Inflammatory macrophage (primary cell): ENCODE measurements at places on chromosomes 7 and 10.

GRCh38 chr10:129601737-129602136, 134.7 kb downstream of the MGMT start:
- DNase-seq = no peak

DNA sequence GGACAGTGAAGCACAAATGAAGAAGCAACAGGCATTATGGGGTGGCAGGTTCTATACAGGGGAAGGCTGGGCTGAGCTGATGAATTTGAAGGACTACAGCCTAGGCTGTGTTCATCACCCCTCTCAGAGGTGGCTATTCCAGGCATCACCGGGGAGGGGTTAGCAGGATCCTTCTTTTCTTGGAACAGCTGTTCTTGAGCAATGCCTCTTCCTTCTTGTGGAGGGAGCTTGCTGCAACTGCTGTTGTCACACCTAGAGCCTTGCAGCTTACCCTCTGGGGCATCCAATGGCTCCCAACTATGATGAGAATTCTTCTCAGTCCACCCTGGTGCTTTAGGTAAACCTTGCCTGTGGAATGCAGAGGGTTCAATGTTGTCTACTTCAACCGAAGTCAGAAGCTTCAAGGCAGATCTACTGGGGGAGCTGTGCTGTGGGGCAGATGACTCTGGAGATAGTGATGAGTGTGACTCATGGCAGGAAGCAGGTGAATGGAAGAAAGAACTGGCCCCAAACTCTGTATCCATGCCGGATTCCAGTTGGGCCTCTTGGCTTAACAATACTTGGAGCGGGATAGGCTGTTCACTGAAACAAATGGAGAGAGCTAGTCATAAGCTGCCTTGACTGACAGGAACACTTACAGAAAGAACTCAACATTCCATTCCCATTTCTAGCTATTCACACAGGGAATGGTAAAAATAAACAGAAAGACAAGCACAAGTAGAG, 21.5 kb upstream of the PPP3CB start:
- DNase-seq = no peak

DNA sequence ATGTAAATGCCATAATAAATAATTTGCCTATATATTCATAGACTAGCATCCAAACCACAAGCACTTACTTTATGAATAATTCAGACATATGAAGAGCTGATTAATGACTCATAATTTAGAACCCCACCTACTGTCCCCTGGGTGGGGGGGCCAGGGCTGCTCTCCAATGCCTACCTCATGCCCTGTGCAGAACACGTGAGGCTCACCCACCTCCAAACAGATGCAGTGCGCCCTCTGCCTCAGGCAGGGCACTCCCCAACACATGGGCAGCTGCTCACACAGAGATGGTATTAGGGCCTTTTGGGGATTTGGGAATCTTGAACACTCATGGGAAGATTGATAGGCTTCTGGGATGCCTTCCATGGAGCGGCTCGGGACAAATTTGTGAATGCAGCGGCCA, 75.1 kb upstream of the INSIG1 start:
- DNase-seq = no peak

DNA sequence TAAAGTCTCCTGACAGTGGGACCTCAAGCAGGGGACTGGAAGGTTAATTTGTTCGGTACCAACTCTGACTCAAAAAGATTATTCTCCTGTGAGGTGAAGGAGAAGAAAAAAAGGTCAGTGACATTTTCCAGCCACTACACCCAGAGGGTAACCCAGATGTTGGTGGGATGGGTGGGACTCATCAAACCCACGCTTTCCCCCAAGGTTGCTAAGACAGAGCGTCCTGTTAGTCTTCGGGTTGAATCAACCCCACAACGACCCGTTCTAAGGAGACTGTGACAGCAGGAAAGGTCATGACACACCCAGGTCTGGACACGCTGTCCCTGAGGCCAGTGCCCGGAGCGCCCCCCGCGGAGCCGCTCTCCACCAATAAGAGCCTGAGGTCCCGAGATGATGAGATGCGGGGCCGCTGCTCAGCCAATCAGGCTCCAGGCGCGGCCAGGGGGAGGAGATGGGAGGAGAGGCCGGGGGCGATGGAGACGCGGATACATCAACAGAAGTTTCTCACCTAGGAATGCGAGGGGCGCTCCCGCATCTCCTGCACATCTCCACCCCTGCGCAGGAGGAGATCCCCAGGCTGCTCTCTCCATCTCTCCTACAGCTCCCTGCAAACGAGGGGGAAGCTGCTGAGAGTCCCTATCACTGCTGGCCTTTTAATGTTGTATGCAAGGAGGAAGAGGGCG, at the start of gene WNT16:
TSS of gene WNT16 (plus strand) at position 493 of the 683 bp plus-strand sequence. CDS start 293 bp downstream, outside the sequence.
- DNase-seq = no peak

- DNase-seq = peak; percentile 48
These were observed 14.9 kb upstream of the CRCP start for GRCh38 chr7:66099551-66100407.

DNA sequence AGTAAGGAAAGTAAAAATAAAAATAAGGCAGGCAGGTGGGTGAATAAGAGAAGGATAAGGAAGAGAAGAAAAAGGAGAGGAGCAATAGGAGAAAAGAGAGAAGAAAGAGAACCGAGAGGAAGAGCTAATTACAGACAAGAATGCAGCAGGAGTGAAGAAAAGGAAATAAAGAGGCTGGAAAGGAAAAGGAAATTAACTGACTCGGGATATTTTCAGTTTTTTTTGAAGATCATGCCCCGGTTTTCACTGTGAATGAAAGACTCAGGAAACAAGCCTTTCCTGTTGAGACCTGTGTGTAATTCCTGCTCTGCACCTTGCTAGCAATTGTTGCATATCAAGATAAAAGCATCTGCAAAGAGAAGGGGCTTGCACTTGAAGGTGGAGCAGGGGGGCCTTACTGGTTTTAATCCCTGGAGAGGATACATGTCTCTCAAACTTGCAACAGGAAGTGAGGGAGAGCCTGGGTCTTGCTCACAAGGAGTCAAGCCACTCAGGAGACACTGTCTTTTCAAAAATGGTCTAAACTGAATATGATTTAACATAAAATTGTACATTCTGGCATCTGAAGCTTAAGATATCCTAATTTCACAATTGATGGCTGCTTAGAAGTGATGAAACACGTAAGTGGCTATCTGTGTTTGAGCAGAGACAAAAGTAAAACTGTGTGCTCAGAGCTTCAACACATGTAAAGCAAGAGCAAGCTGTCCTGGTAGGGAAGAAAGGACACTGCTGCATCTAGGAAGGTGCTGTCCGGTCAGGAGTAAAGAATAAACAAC, 157.6 kb downstream of the FAM107B start:
- DNase-seq = peak; percentile 57

- DNase-seq = peak; percentile 84
These were observed 70.0 kb upstream of the ZMIZ2 start for GRCh38 chr7:44678471-44679179.

DNA sequence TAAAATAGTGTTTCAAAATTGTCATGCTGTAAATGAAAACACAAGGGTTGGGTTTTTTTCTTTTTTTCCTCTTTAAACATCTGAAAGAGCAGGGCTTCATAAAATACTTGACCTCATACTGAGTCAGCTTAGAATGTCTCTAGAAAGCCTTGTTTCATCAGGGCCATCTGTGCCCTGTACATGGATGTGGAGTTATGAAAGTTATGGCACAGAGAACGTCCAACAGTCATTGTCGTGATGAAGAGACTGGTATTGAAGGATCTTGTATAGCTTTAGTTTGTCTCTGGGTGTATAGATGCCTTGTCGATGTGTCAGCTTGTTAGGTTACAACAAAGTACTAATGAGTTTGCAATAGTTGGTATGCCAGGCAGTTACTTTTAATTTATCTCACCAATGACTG, 127.3 kb downstream of the FAM204A start:
- DNase-seq = no peak

DNA sequence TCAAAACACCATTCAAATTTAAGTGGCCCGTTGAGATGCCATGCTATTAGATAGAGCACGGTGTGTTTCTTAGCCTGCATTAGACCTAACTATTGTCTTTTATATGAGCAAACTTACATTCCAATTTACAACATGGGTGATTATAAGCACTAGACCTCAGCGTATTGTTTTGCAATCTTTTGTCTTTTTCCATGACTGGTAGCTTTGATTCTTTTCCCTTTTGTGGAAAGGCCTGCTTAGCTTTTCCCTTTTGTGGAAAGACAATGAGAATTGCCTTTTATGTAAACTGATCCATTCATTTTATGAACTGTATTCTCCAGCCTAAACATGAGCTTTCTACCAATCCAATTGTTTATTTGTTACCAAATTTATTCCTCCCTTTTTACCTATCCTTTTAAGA, 823.1 kb downstream of the CCSER2 start:
- DNase-seq = no peak

GRCh38 chr7:38321515-38321944, 48.1 kb upstream of the TARP start:
- DNase-seq = peak; percentile 86

DNA sequence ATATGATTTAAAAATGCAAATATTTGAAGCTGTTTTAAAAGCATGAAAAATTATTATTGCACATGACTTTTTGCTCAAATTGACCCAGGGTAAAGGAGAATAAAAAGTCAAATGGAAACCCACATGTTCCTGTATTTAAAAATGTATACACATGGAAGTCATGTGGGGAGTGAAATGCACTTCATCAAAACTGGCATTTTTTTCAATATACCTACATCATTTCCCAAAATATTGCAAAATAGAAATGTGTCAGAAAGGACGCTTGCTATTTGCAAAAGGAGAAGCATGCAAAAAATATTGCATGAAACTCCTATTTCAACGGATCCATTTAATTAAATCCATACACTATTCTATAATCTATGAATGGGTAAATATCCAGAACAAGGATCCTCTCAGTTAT, 117.0 kb downstream of the POU6F2 start:
- peak; percentile 90 for DNase-seq

GRCh38 chr10:33618196-33618595, 283.7 kb upstream of the NRP1 start:
- peak; percentile 30 for DNase-seq

DNA sequence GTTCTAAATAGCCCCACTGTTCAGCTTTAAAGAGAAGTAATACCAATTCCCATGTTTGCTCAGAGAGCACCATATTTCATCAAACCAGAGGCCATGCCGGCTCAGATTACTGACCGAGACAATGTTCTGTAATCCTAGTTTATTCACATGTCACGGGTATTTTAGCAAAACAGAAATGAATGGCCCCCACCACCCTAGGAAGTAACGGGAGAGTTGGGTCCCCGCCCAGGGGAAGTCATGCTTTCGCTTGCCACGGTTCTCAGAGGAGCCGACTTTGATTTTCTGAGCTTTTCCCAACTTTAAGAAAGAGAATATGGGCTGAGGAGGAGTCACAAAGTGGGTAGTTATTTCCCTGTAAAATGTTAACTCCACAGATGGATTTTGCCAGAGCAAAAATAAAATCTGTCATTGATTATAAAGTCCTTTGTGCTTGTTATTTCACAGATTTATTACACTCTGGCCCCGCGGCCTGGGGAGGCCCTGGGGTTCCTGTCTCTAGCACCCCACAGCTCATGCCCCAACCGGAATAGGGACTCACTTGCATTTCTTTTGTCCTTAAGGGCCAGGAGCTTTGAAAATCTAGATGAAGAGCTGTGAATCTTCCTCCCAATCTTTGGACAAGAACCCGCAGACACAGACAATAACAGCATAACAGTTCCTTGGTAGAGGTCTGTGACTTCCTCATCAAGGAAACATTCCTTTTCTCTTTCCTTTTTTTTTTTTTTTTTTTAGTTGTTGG, 3.7 kb upstream of the GDF10 start:
- DNase-seq = peak; percentile 39

- DNase-seq = no peak
These were observed 137.3 kb upstream of the RHOBTB1 start for GRCh38 chr10:61081301-61081700.

GRCh38 chr7:22190736-22191135, 166.2 kb downstream of the RAPGEF5 start:
- no peak for DNase-seq

DNA sequence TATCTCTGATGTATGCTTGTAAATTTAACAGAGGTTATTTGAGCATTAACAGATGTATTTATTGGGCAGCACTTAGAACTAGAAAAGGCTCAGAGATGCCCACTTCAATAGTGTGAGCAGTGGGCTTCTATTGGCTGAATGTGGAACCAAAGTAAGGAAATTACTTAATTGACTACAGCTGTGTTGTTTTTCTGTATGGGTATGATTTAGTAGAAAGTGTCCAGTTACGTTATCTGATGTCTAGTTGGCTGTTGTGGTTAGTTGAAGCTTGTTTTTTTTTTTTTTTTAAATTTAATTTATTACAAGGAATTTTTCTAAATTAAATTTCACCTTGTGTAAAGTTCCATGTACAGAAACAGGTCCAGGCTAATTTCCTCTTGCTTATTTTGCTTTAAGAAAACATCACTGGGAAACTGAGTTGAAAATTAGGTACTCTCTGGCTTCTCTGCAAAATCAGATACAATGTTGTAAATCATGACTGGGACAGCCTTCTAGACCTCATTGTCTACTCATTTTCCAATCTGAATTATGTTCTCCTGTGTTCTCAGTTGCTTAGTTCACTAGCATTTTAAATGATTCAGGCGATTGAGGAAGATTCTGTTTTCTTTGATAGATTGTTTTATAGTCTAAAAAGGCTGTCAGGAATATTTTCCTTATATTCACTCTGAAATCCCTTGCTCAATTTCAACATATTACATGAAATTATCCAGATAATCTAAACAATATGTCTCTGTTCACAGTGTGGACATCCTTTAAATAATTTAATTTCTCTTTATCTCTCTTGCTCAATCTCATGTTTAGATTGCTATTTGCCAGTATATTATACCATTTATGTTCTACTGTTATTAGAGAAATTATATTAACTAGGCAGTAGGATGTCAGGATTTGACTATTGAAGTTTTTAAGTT, 53.0 kb downstream of the PHF14 start:
- DNase-seq = no peak

- no peak for DNase-seq
These were observed 8.8 kb downstream of the PHYH start for GRCh38 chr10:13291061-13291460.

- DNase-seq = no peak
These were observed 78.3 kb downstream of the SVOPL start for GRCh38 chr7:138622841-138623240.

DNA sequence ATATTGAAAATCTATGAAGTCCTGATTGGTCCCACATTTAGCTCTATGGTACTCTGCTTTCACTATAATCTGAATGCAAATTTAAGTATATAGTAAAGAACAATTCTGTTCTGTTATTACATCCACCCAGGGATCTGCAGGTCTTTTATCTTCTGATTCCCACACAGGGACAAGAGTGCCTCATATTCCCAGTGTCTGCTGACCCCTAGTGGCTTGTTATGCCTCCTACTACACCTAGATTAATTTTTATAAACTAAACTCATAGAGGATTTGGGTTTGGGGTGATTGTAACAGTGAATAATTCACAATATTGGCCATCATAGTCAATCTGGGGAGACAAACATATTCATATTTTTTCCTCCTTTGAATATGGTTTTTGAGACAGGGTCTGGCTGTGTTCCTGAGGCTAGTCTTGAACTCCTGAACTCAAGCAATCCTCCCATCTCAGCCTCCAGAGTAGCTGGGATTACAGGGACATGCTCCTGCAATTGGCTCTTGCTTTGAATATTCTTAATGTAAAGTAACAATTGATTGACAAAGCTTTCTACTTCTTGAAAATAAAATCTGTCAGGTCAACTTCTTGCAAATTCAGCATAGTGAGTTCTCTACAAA, 282.1 kb downstream of the KCND2 start:
- DNase-seq = peak; percentile 23
